Sigmoid colon (tissue), 7 donors: ENCODE measurements at places on chromosomes 12 and 14.

GRCh38 chr12:124120739-124121138 lies 147.7 kb downstream of the ZNF664 start:
- no peak for DNase-seq

DNA sequence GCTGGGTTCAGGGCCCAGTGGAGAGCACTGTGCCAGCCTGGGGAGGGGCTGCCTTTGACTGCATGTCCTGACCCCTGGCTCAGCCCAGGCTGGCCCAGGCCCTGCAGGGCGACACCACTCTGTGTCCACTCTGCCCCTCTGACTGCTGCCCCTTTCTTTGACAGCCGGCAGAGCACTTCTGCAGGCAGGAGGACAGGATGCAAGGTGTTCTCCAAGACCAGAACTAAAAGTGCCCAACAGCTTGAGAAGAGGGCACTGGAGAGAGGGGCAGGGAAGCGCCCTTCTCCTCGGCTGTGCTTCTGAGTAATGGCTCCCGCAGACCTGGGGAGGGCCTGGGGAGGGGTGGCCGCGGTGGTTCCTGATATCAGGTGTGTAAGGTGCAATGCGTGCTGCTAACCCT lies 72.7 kb downstream of the WDR20 start:
- peak; percentile 49 for DNase-seq

DNA sequence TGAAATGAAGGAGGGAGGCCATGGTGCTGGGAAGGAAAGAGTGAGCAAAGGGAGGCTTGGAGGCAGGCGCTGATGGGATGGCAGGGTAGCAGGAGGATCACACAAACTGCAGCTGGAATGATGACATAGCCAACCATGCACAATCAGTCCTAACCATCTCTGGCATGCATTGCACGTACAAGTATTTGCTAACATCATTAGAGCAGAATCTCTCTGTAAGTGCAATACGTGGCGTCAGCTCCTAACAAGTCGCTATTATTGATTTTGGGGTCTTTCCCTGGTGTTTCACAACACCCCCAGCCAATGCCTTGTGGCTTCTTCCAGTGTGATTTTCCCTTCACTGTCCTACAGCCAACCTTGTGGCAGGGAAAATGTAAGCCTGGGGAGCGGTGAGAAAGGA lies 18.5 kb downstream of the BDKRB1 start:
- no peak for DNase-seq

- no peak for DNase-seq
These were observed 294.6 kb downstream of the FLRT2 start for GRCh38 chr14:85824526-85824925.

- no peak for DNase-seq
These were observed 45.3 kb downstream of the PRMT8 start for GRCh38 chr12:3536096-3536875.

GRCh38 chr12:89211456-89211855 lies 140.8 kb downstream of the DUSP6 start:
- DNase-seq: no peak

DNA sequence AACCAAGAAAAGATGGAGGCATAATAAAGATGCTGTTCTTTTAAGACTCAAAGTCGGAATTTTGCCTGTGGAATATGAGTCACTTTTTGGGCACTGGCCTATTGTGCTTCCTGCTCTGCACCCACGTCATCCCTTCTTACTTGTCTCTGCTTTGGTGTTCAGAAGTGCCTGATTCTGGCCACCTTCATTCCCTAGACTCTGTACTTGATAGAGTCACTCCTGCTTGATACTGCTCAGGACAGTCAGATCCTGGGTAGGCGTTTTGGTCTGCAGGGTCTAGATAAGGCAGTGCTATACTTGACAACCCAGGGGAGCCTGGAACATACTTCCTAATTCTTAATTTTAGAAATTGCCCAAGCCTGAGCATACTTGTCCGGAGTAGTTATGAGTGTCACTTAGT lies 1.9 kb downstream of the LRRK2 start:
- DNase-seq: peak; percentile 81

- DNase-seq: peak; percentile 95
These were observed 657.5 kb upstream of the TBX3 start for GRCh38 chr12:115341442-115341841.

DNA sequence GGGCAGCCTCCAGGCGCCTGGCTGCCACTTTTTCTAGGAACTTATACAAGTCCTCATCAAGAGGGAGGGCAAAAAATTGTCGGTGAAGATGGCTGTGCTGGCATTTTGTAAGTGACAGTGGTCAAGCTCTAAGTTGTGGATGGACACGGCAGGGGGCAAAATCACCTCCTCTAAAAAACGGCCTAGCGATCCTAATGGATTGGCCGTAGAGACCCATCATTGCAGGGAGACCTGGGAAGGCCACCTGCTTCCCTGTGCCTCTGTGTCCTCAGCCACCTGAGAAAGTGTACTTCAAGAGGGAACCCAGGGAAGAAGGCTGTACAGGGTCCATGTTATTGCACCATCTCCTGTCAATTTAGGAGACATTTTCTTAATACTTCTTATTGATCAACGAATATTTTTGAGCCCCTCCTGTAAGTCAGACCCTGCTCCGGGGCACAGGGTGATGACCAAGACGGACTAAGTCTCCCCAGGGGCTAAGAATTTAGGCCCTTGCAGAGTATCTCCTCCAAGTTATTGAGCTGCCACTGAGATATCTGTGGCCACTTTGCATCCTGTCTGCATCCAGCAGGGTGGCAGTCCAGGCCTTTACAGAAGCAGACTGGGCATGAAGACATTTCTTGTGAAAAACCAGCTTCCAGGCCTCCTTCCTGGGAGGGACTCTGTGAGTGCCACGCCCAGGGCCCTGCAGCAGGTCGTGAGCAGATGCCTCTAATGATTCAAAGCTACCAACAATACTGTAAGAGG lies 40.5 kb downstream of the PSMA6 start:
- DNase-seq: no peak

DNA sequence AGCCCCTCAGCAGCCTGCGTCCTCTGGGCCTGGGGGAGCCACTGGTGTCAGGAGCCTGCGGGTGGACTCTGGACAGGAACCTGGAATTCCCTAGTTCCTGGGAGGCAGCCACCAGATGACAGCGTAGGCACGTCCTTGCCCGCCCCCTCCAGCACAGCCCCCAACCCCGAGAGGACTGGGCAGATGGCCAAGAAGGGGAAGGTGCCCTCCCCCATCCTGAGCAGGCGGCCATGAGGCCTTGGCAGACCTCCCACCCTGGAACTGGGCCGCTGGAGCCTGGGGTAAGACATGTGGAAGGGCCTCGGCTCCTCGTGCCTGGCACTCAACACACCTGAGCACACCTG lies 60.4 kb upstream of the FBRSL1 start:
- no peak for DNase-seq

GRCh38 chr14:104087981-104088850 lies 2.7 kb downstream of the ASPG start:
- no peak for DNase-seq
